Stimulated activated CD8-positive, alpha-beta memory T cell treated with anti-CD3 and anti-CD28 coated beads, Interleukin-15, amount 100 ng/mL, for 4 hours (primary cell): ENCODE measurements at places on chromosomes 2 and 18.
A peak's percentile ranks its signal among the peaks of the same experiment; 100 is the strongest.

DNA sequence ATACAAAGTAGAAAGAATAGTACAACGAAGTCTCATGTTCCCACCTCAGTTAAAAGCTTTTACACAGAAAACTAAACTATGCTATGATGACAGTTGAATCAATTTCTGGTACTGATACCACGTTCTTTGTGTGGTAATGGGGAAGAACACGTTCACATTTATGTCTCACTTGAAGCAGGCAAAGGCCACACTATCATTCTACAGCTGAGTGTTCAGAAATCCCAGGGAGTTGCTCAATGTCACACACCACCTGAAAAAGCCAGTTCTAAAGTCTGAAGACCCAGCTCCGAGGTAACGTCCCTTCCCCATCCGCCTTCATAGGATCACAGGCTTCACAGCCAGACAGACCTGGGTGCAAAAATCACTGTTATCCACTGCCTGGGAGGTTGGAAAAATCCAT is 8.9 kb downstream of the RNF149 start:
- DNase-seq: no peak

DNA sequence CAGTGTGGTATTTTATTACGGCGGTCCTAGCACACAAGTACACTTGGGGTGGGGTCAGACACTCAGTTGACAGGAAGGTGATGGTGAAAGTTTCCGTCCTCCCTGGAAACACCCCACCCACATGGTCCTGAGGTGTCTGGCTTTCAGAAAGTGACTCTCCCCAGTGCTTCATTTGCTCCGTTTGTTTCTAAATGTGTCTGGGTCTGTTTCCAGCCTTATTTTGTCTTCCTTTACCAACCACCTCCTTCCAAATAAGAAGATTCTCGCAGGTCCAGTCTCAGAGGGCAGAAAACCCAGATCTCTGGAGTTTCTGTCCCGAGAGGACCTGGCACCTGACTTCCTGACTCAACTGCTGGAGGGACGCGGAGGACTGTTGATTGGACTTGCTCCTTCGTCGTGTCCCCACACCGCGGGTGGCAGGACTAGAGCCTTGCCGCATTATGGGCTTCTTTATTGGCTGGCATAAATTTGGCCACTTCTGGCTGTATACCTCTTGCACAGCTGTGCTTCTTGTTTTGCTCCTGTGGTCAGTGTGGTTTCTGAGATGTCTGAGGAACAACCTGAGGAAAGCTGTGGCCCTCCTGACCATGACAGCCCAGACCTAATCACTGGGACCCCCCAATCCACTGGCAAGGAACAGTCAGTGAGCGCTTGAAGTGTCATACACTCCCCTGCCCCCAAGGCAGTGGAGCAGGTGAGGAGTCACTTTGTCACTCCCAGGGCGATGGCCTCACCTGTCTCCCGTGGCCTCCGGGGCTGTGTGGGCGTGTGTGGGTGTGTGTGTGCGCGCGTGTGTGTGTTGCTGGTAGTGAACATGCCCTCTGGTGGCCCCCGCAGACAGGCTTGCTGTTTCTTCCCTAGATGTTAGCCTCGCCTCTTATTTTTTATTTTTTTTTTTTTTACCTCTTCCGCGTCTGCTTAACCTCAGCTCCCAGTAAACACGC is 45.6 kb downstream of the MEX3C start:
- DNase-seq: peak; percentile 80

DNA sequence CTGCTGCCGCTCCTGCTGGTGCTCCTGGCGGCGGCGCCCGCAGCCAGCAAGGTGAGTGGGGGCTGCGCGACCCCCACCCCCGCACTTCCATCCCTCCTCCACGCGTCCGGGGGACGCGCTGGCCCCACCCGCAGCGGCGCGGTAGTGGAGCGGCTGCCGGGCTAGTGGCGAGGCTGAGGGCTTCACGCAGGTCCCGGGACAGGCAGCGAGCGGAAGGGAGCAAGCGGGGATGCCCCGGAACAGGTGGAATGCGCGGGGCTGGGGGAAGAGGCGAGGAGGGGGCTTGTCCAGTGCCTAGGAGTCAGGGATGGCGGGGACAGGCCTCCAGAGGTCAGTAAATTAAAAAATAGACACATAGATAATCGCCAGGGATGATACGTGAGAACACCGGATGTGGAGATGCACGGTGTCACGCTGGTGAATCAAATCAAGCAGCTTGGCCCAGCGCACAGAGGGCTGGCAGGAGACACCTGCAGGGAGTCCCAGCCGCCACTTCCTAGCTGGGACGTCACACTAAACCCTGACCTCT is 403 bp downstream of the COL4A3 start:
- no peak for DNase-seq

DNA sequence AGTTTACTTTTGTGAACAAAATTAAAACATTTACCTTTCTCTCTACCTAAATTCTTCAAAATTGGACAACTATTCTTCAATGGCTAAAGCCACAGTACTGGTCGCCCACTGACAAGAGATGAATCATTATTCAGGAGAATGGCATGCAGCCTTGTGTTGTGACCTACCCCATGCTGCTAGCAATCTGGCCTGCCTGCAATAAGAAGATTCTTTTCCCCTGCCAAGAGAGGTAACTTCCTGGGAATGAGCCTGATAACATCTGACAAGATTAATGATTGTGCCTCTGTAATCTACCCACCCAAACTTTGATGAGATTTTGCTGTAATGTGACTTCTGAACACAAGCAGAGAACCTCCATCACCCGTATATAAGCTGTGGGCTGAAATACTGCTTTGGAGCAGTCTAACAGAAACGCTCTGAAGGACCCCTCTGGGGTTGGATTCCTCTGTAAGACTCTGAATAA is 47.0 kb upstream of the ST3GAL5 start:
- DNase-seq: no peak

DNA sequence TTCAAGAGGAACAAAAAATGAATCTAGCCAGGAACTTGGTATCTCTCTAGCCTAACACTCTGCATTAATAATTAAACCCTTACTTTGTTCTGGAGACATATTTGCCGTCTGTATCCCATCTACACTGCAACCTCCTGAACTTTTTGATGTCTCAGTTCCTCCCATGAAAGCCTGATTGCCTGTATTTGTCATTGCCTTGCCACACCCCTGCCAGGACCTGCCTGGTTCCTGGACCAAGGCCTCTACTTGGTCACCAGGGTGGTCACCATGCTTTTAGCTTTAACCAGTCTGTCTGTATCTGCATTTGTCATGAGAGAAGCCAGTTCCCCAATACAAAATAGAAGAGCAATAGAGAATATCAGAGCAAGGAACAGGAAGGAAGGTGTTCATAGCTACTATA is 58.8 kb upstream of the NOL4 start:
- no peak for DNase-seq

DNA sequence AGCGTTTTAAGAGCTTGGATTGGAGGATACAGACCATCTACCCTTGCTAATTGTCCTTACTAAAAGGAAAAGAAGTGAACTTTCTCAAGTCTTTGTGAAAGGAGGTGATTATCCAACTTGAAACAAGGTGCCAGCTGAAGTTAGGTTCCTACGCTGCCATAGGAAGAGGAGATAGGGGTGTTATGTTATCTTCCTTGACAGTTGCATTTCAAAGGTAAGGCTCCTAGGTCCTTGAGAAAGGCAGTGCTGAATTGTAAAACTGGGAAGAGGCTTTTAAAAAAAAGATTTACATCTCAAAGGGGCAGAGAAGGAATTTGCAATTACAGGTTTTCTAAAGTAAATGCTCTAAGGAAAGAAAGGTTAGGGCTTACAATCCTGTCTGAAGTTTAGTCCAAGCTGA is 810.2 kb upstream of the LRATD1 start:
- DNase-seq: no peak

GRCh38 chr2:25514043-25514637 is 159.2 kb downstream of the DTNB start:
- no peak for DNase-seq

- no peak for DNase-seq
Observed at GRCh38 chr2:46164529-46165301, 132.5 kb upstream of the EPAS1 start.

- DNase-seq: no peak
Observed at GRCh38 chr2:138979131-138979785, 199.1 kb upstream of the NXPH2 start.

GRCh38 chr2:149787206-149787605 is 199.6 kb upstream of the MMADHC start:
- no peak for DNase-seq

- no peak for DNase-seq
Observed at GRCh38 chr2:173023718-173024117, 51.9 kb upstream of the MAP3K20 start.

GRCh38 chr2:96097951-96098823 is 18.2 kb downstream of the ADRA2B start:
- no peak for DNase-seq

GRCh38 chr18:75088622-75089211 is 120.2 kb downstream of the PTGR3 start:
- DNase-seq: no peak

DNA sequence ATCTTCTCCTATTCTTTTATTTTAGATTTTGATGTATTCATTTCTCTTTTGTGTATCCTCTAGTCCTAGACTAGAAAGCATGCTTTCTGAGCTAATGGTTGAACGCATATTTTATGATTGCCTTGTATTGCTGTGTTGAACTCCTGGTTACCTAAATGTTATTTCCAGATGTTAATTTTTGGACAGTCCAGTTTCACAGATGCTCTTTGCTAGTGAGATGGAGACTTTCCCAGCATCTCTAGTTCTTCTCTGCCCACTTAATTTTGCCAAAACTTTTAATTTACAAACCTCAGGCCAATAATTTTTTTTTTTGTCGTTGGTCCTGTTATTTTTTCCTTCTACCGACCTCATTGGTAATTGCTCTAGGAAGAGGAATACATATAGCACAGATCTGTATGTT is 153.2 kb downstream of the HAUS1 start:
- DNase-seq: no peak

- no peak for DNase-seq
Observed at GRCh38 chr2:232322560-232323327, 55.8 kb upstream of the ALPP start.

- DNase-seq: no peak
Observed at GRCh38 chr18:26526128-26526965, 22.0 kb downstream of the KCTD1 start.

- no peak for DNase-seq
Observed at GRCh38 chr2:191878548-191879279, 31.8 kb upstream of the CAVIN2 start.

DNA sequence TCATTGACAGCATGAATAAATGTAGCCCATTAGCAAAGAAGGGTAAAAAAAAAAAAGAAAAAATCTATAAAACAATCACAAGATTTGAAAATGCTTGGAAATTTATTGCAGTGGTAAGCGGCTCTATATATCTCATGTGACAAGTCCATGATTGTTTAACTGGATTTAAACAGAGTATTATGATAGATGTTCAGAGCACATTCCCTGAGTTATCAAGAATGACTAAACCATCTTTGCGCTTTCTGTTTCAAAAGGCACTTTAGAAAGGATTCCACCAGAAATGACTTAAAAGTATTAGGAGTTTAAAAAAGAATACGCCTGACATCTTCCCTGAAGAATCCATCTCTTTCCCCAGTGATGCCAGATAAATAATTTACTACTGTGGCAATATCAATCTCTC is 409.5 kb upstream of the UBE2E3 start:
- no peak for DNase-seq

DNA sequence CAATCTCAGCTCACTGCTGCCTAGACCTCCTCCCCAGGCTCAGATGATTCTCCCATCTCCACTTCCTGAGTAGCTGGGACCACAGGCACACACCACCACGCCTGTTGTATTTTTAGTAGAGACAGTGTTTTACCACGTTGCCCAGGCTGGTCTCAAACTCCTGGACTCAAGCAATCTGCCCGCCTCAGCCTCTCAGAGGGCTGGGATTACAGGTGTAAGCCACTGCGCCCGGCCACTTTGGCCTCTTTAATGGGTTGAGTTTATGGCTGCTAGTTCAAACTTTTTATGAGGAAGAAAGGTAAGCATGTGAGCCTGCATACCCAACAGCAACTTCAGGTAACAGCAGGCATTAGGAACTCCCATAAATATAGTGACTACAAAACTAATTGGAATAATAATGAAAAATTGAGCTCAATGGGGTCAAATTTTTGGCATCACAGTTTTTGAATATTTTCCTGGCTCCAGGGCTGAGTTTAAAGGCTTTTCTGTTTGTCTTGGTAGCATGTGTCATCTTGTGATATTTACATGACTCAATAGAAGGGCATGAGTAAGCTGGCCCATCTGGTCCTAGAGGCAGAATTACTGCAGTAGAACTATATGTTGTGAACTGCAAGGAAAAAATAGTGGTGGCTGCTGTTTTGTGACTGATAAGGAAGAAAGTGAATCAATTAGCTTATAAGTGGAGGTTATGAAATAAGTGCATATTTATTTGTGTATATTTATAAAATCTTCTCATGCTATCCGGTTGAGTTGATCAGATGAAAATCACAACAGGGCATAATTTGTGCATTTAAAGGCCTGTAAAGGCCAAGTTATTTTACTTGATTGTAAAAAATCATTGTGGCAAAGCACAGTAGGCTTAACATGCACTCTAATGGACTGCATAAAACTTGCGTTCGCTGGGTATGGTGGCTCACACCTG is 24.8 kb downstream of the GALM start:
- DNase-seq: no peak

DNA sequence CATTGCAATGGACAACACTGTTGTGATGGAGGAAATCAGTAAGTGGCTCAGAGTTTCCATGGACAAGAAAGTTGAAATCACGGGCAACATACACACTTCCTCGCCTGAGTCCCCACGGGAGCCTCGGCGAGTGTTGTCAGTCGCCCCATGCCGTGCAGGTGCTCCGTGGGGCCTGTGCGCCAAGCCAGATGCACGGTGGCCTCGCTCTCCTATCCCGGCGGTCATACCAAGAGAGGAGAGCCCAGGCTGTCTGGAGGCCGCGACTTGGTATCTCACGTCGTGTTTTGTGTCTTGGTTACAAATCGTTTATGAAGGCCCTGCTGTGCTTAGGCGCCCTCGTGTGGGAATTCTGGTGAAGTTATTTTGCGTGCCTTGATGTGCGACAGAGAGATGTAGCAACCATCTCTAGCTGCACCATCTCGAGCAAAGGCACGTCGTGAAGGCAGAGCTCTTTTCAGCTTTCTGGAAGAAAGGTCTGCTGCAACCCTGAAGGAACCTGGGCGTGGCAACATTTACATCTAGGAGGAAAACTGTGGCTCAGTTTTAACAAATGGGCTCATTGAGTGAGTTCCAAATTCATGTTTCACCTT is 21.8 kb downstream of the ATG4B start:
- DNase-seq: no peak

- no peak for DNase-seq
Observed at GRCh38 chr2:9174771-9175437, 31.7 kb upstream of the ASAP2 start.

DNA sequence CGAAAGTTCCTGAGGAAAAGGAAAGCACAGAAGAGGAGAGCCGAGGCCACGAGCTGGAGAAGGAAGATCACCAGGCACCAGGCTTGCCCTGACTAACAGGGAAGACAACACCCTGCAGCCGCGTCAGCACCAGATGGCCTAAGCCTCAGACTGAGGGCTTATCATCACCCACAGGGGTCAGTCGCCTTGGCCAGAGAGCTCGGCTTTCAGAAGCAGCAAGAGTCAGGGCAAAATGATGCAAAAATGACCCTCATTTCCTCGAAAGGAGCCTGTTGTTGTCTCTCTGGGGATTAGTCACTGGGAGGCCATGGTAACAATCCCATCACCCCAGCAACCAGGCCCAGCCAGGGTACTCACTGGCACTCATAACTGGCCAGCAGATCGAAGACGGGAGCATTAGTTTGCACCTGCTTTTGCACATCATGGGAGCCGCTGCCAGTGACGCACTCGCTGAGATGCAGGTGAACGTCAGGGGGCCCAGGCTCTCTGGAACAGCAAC is 42.7 kb upstream of the ZFP36L2 start:
- DNase-seq: no peak
